ENCODE measurements at places on chromosomes 12 and 14.

- no peak for DNase-seq
Measured at GRCh38 chr12:46265734-46266133, 3.1 kb downstream of the SLC38A1 start.

- no peak for DNase-seq
Measured at GRCh38 chr12:3165078-3165980, 88.2 kb downstream of the TSPAN9 start.

DNA sequence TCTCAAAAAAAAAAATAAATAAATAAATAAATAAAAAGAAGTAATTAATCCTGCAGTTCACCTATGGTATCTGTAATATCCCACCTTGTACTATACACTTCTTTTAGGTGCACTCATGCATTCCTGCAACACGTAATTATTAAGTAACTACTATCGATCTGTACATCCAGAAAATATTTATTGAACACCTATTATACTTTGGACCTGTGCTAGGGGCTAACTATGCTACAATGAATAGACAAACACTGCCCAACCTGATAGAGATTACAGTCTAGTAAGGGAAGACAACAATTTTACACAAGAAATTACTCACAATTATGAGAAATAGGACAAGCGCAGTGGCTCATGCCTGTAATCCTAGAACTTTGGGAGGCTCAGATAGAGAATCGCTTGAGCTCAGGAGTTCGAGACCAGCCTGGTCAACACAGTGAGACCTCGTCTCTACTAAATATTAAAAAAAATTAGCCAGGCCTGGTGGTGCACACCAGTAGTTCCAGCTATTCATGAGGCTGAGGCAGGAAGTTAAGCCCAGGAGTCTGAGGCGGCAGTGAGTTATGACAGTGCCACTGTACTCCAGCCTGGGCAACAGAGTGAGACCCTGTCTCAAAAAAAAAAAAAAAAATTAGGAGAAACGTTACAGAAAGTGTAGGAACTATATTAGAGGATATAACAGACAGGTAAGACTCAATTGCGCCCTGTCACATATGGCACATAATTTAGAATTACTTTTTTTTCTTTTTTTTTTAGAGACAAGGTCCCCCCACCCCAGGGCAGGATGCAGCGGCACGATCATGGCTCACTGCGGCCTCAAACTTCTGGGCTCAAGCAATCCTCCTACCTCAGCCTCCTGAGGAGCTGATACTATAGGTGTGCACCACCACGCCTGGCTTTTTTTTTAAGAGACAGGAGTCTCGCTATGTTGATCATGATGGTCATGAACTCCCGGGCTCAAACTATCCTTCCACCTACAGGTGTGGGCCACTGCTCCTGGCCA, 1.2 kb downstream of the NRDE2 start:
- no peak for DNase-seq

DNA sequence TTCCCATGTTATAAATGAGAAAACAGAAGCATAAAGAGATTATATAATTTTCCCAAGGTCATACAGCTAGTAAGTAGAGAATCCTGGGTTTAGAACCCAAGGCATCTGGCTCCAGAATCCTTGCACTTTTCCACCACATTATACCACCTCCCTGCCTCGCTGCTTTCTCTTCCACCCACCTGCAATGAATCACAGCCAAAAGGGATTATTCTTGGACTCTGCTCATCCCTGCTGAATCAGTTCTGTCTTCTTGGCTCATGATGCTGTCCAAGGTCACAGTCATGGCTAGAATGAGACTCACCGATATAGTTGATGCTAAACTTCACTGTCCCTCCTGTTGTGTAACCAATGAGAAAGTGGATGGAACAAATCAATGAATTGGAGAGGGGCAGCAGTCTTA, 356.6 kb downstream of the FUT8 start:
- no peak for DNase-seq

DNA sequence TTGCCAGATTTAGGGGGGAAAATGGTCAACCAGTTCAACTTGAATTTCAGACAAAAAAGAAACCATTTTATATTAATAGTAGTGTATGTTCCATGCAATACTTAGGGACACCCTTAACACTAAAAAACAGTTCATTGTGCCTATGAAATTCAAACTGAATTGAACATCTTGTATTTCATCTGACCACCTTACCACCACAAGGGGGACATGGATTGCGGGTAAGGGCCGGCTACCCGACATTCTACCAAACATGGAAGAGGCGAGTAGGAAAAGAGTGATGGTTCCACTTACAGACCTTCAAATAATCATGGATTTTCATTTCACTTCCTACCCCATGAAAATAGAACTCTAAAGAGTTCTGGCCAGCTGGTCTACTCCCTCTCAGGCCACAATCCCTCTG, 10.3 kb upstream of the STK38L start:
- DNase-seq, result no peak

GRCh38 chr14:36508418-36509068, 11.5 kb downstream of the NKX2-1 start:
- no peak for DNase-seq

DNA sequence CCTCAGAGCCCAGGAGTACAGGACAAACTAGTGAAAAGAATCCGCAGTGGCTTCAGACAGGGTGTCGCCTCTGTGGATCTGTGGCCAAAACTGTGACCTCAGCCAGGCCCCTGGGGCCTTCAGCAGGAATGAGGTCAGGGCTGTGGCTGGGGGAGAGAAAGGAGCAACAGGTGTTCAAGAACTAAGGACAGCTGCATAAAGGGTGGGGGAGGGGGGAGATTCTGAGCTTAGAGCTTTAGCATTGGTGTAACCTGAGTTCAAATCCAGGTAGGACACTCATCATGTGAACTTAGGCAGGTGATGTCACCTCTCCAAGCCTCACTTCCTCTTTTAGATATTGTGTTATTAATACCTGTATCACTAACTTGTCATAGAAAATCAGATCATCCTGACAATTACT, 40.9 kb upstream of the CORO1C start:
- DNase-seq, result no peak

GRCh38 chr12:116444590-116444943, 114.6 kb upstream of the MAP1LC3B2 start:
- no peak for DNase-seq

- no peak for DNase-seq
Measured at GRCh38 chr14:20302042-20302755, 3.6 kb downstream of the TTC5 start.

DNA sequence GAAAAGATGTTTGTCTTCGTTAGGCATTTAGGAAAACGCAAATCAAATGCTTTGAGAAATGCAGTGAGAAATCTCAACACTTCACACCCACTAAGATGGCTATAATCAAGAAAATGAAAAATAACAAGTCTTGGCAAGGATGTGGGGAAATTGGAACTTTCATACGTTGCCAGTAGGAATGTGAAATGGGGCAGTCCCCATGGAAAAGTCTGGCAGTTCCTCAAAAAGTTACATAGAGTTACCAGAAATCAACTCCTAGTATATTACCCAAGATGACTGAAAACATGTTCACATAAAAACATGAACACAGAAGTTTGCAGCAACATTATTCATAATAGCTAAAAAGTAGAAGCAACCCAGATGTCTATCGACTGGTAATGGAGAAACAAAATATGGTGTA, 41.5 kb upstream of the LRTM2 start:
- DNase-seq, result no peak

DNA sequence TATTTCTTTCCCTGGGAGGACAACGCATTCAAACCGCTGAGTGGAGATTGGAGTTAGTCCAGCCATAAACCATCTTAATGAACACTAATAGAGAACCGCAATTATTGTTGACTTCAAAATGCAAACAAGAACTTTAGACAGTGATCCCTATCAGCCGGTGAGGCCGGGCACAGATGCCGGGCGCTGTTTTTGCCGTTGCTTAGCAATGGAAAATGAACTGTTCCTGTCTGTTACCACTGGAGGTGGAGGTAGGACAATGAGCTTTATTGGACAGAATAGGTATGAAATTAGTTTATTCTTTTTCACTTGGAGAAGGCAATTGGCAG, 216.8 kb downstream of the TTC8 start:
- DNase-seq, result peak; percentile 58

Measured in SK-N-DZ (cell line).